ENCODE measurements at places on chromosomes 11 and 22. TPM values are rescaled to one million over a fixed set of nuclear protein-coding genes. Genes with fewer than 3 reads are reported as not detected.

Gene FGF3
- not detected for total RNA-seq

Gene PGM2L1
- 5.5 TPM for total RNA-seq

Gene OSBPL5
- total RNA-seq, result 35.9 TPM

Gene SLC37A2
- 10.9 TPM for total RNA-seq

Gene OR51B5
- not detected for total RNA-seq

Gene MAPK11
- 27.3 TPM for total RNA-seq

Gene GGT1
- total RNA-seq, result 57.4 TPM

Gene NXPE4
- not detected for total RNA-seq

Gene ASRGL1
- 82.8 TPM for total RNA-seq

Gene KCNA4
- 2.9 TPM for total RNA-seq

Gene CECR2
- total RNA-seq, result 35.6 TPM

Data from upper lobe of left lung (tissue), 6 donors.